ENCODE measurements at places on chromosomes 3 and 15.
A peak's percentile ranks its signal among the peaks of the same experiment; 100 is the strongest.

GRCh38 chr3:14200276-14200675 is 21.7 kb downstream of the LSM3 start:
- no peak for DNase-seq

DNA sequence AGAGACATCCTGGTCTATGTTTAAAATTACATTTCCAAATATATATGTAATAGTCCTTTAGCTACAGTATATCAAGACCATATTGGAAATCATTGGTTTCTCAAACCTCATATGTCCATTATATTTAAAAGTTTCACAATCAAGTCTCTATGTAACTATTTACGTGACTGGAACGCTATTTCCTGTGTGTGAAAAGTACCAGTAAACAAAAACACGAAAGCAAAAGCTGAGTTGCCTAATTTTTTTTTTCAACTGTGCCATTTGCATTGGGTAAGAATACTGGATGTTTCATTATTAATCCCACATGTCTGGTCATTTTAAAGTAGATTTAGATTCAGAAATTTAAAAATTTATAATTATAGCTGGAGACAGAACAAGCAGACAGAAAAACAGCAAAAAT is 381.4 kb downstream of the TBC1D5 start:
- no peak for DNase-seq

GRCh38 chr15:49421991-49422390 is 1.1 kb upstream of the FGF7 start:
- DNase-seq, result no peak

- no peak for DNase-seq
Observed at GRCh38 chr15:101436526-101436925, 53.0 kb downstream of the PCSK6 start.

- DNase-seq, result no peak
Observed at GRCh38 chr3:2784627-2785026, 325.5 kb downstream of the IL5RA start.

DNA sequence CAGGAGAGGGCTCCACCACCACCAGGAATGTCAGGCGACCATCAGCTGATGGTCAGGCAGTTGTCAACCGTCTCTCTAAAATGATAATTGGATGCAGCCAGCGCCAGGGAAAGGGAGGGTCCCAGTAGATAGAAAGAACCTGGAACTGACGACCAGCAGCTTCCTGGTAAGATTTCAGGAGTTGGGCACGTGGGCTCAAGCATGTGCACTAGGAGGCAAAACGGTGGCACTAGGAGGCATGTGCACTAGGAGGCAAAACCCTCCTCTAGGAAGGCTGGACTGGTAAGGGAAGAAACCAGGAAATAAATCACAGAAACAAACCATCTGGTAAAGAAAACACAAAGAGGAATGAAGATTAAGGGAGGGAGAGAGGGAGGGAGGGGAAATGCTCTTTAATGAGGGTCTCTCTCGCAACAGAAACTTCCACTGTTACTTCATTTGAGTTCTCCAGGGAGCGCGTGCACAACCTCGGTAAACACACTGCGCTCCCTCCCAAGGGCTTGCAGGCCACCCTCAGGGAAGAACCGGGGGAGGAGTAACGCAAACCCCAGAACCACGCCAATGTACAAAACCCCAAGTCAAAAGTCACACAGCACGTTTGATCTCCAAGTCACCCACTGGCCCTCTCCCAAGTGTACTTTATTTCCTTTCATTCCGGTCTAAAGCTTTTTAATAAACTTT is 116.7 kb downstream of the XXYLT1 start:
- no peak for DNase-seq

DNA sequence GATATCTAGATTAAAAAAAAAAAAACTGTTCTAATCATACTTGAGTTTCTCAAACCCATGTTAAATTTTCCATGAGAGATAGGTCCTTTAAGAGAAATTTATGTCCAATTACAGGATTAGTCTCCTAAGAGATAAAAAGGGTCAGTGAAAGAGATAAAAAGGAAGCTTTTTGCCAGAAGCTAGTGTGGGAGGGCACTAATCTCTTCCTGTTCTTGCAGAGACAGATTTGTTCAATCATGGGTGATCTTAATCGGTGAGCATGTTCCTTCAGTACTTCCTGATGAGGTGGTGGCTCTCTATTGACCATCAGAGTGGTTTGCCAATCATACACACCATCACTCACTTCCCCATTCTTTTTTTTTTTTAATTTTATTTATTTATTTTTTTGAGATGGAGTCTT is 16.9 kb upstream of the LPP start:
- DNase-seq, result no peak

- no peak for DNase-seq
Observed at GRCh38 chr3:103388214-103388613, 953.4 kb downstream of the ZPLD1 start.

DNA sequence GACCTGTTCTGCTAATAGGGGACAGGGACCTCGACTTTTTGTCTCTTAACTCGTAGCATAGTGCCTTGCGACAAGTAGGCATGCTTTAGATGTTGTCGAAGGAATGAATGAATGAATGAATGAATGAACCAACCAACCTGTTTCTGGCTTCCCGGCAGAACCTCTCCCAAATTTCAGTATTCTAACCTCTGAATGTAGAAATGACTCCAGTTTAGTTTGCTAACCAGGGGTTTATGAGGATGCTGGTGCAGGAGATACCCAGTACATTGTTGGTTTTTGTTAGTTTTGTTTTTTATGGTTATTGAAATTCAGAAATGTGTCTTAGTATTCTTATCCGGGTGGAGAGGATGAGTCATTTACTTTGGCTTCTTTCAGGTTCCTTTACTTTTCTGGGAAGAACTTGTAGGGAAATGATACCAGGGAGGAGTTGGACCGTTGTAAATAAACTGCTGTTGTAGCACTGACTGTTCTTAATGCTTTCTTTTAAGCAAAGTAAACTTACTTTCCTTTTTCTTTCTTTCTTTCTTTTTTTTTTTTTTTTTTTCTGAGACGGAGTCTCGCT is 29.6 kb upstream of the EHHADH start:
- no peak for DNase-seq

- no peak for DNase-seq
Observed at GRCh38 chr3:38711321-38711720, 61.8 kb upstream of the SCN5A start.

DNA sequence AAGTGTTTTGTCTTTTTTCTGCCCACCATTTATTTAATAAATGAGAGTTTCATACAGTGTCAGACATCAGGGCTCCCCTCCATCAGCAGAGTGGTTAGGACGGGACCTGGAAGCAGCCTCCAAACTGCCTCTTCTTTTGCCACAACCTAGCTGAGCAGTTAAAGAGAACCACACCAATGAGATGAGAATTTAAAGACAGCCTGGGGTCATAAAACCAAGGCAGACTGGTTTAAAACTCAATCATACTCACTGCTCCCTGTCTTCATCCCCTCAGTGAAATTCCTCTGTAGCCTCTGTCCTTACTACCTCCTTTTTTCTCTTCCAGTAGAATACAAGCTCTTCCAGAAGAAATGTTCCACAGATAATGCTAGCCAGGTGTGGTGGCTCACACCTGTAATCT is 78.7 kb downstream of the WWTR1 start:
- no peak for DNase-seq

DNA sequence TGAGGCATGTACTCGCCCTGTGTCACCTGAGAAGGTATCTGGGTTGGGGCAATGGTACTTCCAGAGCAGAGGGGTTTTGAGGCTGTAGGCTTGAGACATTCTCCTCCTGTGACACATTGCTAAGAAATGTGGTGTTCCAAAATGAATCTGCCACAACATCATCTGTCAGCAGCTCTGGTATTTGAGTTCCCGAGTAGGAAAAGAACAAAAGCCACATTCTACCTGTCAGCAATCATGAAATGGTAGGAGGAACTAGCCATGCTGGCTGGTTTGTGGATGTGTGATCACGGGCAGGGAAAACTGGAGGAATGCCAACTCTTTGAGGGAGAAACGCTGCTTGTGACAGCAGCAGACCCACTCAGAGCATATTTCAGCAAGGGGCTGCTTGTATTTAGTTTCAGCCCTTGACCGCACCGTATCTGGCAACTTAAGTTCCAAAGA is 579.4 kb upstream of the TBL1XR1 start:
- DNase-seq, result peak; percentile 9

DNA sequence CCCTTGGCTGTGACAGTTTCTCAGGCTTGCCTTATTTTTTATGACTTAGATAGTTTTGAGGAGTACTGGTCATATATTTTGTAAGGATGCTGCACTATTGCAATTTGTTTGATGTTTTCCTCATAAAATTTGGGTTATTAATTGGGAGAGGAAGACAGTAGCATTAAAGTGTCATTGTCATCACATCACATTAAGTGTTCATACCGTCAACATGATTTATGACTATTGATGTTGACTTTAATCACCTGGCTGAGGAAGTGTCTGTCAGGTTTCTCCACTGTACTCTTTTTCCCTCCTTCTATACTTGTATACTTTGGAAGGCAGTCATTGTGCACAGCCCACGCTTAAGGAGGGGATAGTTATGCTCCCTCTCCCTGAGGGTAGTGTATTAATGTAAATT is 26.9 kb downstream of the TRIM69 start:
- DNase-seq, result no peak

DNA sequence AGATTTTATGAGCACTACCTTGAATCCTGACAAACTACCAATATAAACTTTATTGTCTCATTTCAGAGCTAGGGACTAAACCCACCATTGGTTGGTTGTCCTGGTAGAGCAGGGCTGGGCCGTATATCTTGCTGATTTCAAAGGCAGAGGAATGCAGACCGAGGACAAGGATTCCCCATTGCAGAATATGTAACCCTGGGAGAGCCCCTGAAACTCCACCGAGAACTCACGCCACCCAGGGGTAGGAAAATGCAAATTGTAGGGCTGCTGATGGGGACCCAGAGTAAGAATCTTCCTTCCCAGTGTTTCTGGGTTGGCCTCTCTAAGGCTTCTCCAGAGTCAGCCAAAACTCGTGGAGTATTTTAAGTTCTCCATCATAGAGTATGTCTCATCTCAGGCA is 235.3 kb downstream of the ABHD5 start:
- no peak for DNase-seq

GRCh38 chr3:30269751-30270445 is 336.5 kb upstream of the TGFBR2 start:
- no peak for DNase-seq

GRCh38 chr3:50624634-50625033 is 7.7 kb downstream of the MAPKAPK3 start:
- DNase-seq, result no peak

DNA sequence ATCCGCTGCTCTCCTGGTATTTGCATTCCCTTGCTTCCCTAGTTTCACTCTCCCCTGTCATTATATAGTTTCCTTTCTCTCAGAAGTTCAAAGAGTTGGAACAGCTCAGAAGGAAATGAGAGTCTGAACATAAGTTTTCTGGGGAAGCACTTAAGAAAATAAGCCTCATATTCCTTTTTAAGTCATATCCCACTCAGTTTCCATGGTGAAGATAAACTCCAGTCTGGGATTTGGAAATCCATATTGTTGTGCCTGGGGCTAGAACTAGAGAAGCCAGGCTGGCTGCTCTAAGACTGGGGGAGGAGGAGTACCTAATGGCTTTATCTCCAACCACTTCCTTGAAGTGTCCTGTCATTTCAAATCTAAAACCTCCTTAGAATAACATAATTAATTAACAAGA is 134.2 kb upstream of the ALCAM start:
- no peak for DNase-seq

DNA sequence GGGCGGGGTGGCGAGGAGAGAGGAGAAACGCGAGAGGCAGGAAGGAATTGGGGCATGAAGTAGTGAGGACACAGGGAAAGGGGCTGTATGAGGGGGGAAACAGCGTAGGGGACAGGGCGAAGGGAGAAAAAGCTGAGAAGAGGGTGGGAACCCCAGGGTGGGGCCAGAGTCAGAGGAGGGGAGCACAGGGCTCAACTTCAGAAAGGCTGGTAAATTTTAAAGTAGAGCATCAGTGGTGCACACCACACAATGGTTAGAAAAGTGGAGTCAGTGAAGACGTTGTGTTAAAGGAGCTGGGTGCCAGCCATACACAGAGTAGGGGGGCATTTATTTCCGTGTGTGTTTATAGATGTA is 3.0 kb upstream of the RPP25 start:
- no peak for DNase-seq

DNA sequence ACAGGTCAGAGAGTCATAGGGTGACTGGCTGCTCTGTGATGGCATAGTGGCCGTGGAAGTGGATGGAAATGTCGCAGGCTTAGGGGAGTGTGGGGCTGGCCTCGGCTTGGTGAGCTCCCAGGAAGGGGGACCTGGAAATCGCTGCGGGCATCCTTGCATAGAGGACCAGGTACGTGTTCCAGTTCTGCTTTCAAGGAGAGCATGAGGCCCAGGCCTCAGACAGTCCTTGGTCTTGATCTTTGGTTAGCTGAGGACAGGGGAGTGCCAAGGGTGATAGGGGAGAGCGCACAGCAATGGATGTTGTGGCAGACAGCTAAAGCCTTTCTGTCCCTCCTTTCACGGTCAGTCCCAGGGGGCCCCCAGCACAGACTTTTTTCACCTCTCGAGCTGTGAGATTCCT is 110.5 kb downstream of the SNRPN start:
- no peak for DNase-seq

GRCh38 chr3:48243886-48244285 is 3.0 kb downstream of the ZNF589 start:
- no peak for DNase-seq

- no peak for DNase-seq
Observed at GRCh38 chr3:151305060-151305774, 11.4 kb downstream of the GPR87 start.

DNA sequence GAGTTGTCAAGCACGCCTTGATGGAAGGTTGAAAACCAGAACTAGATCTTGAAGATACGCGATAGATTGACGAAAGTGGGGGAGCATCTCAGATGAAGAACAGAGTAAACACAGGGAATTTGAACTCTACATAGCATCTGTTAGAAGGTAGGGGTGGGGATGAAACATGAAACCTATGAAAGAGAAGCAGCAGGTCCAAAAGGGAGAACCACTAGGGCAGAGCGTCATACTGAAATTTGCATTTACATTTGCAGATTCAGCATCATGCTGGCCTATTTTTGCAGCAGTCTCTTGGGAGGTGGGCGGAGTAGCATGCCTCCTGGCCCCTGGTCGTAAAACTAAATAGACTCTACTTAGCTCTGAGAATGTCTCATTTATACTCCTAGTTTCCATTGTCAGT is 46.1 kb upstream of the RASGRP1 start:
- no peak for DNase-seq

- no peak for DNase-seq
Observed at GRCh38 chr3:124999317-124999716, 56.5 kb downstream of the HEG1 start.

DNA sequence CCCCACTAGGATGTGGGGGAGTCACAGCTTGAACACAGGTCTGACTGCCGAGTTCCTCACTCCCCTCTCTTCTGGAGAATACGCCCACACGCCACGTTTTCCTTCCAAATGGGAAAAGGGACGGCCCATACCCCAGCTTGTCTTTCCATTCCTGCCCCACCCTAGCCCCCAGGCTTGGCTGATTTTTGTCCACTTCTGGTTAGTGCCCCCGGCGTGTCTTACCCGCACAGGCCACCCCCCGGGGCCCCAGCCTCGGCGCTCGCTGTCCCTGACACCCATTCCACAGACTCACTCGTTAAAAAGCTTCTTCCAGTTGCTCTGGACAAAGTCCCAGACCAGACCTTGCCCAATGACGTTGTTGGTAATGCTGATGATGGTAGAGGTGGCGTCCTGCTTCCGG is 14.5 kb downstream of the MESP2 start:
- no peak for DNase-seq

- DNase-seq, result no peak
Observed at GRCh38 chr3:14602804-14603644, 48.5 kb upstream of the CCDC174 start.

All from NCI-H510A (cell line).